ENCODE measurements at places on chromosomes 2 and 18.

GRCh38 chr2:1721706-1722646 lies 22.3 kb downstream of the PXDN start:
- peak; percentile 90 for DNase-seq

DNA sequence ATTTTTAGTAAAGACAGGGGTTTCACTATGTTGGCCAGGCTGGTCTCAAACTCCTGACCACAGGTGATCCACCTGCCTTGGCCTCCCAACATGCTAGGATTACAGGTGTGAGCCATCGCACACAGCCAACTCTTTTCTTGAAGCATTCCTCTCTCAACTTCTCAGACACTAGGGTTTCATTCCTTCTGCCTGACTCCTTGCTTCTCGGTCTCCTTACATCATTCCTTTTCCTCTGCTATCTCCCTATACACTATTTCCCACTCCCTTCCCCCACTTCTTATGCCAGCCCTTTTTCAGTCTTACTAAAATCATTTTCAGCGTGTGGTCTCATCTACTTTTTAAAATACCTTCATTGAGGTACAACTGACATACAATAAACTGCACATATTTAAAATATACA lies 6.1 kb downstream of the SOS1 start:
- no peak for DNase-seq

DNA sequence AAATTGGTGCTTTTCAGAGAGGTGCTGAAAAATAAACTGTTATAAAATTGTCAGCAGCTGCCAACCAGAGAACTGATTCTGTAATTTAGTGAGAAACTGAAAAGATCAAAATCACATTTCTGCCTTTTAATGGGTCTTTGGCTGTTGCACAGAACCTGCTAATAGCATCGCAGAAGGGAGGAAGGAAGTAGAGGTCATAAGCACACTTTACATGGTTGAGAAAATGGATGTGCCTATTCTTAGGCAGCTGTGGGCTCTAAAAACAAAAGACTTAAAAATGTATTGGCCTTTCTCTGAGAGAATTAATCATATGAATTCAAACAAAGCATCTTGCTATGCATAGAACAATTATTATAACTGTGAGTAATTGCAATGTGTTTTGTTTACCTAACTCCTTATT lies 1186.9 kb downstream of the DSC3 start:
- DNase-seq, result no peak

DNA sequence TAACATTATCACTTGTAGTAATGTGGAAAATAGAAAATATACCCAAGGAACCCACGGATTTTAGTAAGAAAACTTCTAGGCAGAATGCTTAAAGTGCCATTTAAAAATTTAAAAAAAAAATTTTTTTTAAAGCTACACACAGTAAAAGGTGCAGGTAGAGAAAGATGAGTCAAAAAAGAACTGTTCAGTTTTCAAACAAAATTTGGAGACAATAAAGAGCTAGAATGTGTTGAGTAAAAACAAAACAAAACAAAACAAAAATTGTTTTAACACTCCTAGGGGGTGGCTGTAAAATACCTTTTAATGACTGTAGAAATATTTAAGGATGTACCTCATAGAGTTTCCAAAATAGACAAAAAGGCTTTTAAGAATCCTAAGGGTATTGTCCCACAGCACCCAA lies 212.0 kb downstream of the TGIF1 start:
- no peak for DNase-seq

- no peak for DNase-seq
Observed at GRCh38 chr2:195659114-195659513, 2.1 kb downstream of the SLC39A10 start.

- DNase-seq, result no peak
Observed at GRCh38 chr2:198597648-198598047, 793.3 kb downstream of the PLCL1 start.

GRCh38 chr2:148623086-148623485 lies 21.5 kb upstream of the EPC2 start:
- no peak for DNase-seq

DNA sequence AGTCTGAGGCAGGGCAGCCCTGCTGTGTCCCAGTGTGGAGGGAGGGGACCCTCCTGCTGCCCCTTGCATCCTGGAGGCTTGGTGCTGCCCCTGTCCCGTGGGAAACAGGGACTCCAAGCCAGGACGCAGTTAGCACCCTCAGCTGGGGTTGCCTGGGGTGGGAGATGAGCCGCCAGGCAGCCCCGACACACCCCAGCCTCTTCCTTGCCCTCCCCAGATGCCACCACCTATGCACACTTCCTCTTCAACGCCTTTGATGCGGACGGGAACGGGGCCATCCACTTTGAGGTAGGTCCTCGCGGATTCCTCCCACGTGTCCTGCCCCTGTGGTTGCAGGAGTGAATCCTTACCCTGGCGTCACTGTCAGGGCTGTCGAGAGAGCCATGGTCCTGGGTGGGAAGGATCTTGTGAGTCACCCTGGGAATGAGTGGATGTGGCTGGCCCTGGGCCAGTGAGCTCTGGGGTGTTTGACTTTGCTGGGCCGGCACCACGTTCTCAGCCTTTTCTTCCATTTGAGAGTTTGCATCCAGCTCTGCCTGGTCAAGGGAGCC lies 27.5 kb upstream of the FAHD2A start:
- peak; percentile 38 for DNase-seq

GRCh38 chr2:43152186-43152585 lies 74.2 kb downstream of the ZFP36L2 start:
- DNase-seq, result no peak

DNA sequence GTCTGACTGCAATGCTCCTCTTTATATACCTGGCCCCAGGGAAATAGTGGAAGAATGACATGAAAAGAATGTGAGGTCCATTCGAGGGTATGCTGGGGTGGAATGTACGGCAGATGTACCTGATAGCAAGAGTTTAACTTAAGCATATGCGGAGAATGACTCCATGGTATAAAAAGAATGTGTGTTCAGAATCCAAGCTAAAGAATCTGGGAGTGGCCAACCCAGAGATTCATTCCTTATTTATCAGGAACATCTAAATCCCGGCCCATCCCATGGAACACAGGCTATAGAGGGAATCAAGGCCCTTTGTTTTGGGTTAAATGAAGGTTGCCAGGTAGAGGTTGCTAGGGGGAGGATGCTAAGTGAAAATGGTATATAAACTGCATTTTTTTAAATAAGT lies 150.0 kb downstream of the ZNF385B start:
- no peak for DNase-seq

- no peak for DNase-seq
Observed at GRCh38 chr2:190482451-190482850, 52.1 kb downstream of the NEMP2 start.

GRCh38 chr2:88698027-88698413 lies 6.5 kb downstream of the RPIA start:
- DNase-seq, result no peak

GRCh38 chr2:108447947-108448677 lies 894 bp upstream of the GCC2 start:
- no peak for DNase-seq

- peak; percentile 81 for DNase-seq
Observed at GRCh38 chr2:204695506-204695905, 150.2 kb downstream of the PARD3B start.

DNA sequence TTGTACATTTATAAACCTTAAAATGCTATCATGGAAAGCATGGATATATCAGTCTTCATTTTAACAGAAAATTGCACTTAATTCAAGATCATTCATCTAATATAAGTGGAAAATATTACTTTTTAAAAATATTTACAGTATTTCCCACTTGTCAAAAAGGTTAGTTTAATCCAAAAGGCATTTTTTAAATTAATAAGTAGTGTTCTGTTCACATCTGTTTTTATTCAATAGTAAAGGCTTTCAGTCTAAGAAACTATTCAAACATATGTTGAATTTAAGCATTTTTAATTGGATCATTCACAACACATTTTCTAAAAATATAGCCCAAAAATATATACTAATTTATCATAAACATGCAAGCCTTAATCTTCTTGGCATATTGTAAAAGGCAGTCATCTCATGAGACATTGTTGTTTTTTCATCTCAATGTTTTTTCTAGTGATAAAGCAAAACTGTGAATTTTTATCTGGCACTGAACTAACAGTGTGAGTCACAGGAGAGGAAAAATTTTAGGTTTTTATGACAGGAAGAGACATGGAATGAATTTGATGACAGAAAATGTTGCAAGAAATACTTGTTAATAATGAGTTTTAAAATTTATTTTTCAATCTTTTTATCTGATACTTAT lies 1642.5 kb upstream of the TMEFF2 start:
- no peak for DNase-seq

DNA sequence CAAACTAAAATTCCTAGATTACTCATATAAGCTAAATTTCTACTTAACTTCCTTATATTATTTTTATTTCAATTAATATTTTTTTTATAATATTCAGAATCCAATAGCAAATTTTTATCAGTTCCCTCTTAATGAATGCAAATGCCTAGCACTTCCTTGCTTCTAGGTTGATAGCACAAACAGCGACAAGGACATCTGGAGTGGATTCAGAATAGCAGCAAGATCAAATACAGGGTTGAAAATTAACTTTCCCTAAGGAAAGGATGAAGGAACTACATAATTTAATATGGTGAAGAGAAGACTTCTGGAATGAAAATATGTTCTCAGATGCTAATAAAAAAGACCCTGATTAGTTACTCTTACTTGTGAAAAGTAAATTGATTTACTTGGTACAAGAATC lies 64.5 kb downstream of the PIGN start:
- no peak for DNase-seq

DNA sequence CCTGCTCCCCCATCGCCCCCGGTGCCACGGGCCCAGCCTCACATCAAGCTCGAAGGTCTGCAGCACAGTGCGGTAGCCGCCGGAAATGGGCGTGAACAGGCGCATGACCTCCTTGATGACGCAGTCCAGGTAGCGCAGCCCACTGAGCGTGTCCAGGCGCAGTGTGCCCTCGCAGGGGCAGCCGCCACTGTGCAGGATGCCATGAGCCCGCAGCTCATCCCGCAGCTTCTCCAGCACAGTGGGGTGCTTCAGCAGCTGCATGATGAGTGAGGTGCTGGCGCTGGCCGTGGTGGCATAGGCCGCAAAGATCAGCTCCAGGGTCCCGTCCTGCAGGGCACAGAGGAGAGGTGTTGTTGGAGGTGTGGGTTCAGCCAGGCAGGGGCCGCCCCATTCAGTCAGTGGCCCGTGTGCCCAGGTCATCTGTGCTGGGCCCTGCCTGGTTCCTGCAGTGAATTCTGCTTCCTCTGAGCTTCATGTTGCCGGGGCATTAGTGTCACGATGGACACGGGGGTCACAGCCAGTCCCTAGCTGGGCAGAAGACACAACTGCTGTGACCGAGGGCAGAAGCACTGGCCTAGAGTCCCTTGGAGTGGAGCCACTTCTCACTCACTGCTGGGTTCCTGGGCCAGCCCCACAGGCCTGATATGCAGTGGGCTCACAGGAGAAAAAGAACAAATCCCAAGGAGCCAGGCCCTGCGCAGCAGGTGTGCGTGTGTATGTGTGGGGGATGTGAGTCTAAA lies 14.5 kb downstream of the CYP26B1 start:
- DNase-seq, result no peak

DNA sequence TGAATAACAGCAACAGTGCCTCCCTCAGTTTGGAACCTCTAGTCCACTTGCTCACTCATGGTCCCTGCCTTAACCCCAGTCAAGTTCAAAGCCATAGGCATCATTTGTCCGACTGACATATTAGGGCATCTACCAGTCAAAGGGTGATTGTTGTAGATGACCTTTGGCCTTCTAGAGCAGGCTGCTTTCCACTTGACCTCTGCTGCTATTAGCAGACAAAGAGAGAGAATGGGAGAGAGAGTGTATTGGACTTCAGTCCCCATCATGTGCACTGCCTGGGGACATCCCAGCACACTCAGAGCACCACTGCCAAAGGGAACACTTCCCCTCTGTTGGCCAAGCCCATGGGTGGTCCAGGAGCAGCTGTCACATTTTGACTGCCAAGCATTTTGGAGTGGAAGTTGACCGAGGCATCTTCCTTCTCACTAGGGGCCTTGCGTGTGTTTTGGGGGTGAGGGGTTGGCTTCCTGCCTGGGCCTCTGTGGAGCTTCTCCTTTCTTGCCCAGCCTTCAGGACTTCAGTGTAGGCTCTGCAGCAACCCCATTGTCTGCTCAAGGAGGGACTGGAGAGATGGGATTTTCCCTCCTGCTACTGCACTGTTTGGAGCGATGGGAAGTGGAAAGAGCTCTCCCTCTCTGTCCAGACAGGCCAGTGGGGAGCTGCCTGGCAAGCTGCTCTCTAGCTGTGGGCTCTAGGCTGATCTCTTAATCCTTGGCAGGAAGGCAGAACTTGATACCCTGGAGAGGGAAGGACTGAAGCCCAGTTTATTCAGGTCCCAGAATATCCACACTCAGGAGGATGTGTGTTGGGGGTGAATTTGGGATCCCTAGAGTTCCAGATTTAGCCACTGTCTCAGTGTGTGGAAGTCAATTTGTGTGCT lies 68.1 kb downstream of the TMEM247 start:
- no peak for DNase-seq

GRCh38 chr2:222796413-222797103 lies 64.3 kb upstream of the ACSL3 start:
- no peak for DNase-seq

DNA sequence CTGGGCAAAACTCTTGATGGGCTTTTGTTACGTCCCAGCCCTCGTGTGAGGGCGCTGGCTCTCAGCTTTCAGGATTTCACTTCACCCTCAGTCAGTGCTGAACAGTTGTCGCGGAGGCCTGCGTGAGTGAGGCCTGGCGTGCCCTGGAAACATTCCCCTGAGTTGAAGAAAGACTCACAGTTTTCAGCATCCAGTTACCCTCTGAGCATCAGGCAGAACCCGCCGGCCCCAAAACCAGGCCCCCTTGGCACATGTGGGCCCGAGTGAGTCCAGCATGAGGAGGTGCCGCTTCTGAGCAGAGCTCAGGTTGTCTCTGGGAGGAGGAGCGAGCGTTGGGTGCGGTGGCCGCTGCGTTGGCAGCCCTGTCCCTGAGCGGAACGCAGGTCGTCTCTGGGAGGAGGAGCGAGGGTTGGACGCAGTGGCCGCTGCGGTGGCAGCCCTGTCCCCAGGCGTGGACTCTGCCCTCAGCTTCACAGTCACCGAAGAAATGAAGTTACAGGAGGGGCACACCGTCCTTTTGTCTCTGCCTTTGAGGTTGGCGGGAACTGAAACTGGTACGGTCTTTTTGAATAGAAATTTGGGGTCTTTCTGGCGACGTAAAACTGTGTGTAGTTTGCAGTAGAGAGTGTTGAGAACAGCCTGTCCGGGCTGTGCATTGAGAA lies at the start of gene NEU4:
Gene NEU4 (plus strand): TSS at position 473 of the 662 bp plus-strand sequence. CDS start 5,292 bp downstream, outside the sequence.
- DNase-seq, result no peak

GRCh38 chr18:7872569-7872968 lies 305.5 kb downstream of the PTPRM start:
- peak; percentile 55 for DNase-seq

DNA sequence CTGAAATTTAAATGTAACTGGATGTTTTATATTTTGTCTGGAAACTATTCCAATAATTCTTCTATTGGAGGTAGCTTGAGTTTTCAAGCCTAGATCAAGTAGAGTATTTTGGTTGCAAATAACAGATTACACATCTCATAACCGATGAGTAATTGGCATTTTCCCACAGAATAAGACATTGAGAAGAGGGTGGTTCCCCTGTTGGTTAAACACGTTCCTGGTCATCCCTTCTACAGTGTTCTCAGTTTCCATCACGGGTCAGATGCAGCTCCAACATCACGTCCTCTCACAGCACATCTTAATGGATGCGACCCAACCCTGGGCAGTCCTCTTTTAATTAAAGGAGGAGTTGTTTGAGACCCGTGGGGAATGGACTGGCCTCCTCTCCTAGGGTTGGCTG lies 149.0 kb upstream of the ZNF516 start:
- DNase-seq, result no peak
